ENCODE measurements at places on chromosomes 6 and 20.

GRCh38 chr6:6333501-6333900 lies 13.0 kb upstream of the F13A1 start:
- DNase-seq, result no peak

DNA sequence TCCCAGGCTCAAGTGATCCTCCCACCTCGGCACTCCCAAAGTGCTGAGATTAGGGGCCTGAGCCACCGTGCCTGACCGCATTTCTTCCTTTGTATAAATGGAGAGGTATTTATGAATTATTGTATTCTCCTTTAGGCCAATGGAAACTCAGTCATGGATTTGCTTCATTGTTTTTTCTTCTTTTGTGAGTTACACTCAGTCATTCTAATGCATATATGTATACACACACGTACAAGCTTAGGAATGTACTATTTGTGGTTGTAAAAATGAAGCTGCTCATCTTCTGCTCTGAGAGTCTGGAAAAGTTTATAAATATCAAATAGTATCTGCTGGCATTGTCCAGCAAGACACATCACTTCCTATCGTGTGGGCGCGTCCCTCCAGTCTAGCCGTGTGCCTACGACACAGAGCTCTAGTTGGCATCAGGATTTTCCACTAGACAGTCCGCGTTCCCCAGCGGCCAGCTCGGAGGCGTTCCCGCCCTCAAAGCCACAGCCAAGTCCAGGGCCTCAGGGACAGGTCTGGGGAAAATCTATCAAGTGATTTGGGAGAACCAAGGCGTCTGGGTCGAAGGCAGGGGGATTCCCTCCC lies 215.2 kb downstream of the NFATC2 start:
- no peak for DNase-seq

- no peak for DNase-seq
These were observed 127.5 kb upstream of the SCGN start for GRCh38 chr6:25524542-25524941.

DNA sequence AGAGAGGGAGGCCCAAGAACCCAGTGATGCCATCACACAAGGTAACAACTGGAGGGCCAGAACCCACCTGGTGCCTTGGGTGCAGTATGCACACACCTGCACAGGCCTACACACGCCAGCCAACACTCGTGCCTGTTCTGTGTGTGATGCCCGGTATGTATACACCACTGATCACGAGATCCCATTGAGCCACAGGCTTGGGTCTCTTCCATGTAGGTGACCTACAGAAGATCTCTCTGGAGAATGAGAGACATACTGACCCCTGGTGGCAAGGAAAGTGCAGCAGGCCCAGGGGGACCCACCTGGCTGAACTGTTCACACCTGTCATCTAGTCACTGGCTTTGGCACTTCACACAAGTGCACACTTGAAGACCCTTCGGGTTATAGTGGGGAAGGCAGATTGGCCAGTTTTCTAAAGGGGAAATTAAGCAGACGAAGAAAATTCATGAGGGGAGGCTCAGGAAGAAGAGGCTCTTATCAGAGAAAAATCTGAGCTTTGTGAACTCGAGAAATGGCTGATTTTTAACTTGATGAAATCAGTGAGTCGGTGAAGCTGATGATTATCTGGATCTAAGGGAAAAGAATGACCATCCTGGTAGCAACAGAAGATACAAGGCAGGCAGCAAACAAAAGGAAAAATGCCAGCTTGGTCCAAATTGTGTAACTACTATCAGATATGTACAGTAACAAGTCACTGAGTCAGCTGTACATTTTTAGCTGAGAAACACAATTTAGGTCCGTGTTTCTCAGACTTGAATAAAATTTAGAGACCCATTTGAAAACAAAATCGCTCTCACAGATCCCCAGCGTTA lies 69.1 kb upstream of the PBOV1 start:
- DNase-seq, result no peak

GRCh38 chr6:97473979-97474378 lies 191.0 kb upstream of the MMS22L start:
- no peak for DNase-seq

- DNase-seq, result no peak
These were observed 5.4 kb downstream of the ADA start for GRCh38 chr20:44646023-44646640.

DNA sequence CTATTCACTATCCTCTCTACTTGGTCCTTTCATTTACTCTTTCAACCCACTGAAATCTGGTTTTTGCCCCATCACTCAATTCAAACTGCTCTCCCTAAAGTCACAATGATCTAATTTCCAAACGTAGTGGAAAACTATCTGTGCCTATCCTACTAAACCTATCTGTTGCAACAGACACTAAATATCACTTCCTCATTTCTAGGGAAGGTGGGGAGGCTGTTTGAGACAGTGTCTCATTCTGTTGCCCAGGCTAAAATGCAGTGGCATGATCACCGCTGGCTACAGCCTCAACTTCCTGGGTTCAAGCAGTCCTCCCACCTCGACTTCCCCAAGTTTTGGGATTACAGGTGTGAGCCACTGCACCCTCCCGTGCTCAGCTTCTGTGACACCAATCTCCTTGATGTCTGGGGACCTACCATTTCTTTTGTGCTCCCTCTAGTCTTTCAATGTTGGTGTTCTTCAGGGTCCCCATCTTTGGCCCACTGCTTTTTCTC lies 8.8 kb downstream of the RANBP9 start:
- DNase-seq, result no peak
